Coronary artery (tissue), 2 donors: ENCODE measurements at places on chromosomes 6 and 20.

- DNase-seq, result no peak
Observed at GRCh38 chr20:42376131-42376530, 758.0 kb upstream of the CHD6 start.

DNA sequence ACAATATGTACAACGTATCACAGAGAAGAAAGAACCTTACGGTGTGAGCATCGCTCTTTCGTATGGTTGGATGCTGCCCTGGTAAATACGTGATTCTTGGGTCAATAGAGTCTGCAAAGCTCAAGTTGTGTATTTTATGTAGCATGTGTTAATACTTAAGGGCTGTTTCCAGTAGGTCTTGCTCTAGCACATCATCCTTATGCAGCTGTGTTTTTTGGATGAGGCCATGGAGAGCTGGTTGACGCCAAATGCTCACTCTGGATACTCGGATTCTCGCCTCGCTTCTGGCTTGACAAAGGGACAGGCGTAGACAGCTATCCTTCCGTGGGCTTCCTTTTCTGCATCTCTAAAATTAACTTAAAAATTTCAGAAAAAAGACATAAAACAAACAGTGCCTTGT is 38.9 kb downstream of the SNRNP48 start:
- no peak for DNase-seq

DNA sequence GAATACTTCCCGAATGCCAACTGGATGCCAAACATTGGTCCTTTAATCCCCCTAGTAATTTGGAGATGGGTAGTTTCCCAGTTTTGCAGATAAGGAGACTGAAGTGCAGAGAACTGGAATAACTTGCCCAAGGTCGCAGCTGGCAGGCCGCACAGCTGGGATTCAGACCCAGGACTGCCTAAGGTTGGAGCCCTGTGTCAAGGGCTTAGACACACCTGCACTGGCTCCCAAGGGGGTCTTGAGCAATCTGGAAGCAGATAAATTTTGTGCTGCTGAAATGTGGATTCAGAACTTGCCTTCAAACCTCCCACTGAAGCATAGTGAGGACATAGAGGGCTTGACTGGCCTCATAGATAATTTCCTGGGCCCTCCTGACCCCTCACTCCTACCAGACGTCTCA is 30.5 kb downstream of the FOXP4 start:
- DNase-seq, result no peak

DNA sequence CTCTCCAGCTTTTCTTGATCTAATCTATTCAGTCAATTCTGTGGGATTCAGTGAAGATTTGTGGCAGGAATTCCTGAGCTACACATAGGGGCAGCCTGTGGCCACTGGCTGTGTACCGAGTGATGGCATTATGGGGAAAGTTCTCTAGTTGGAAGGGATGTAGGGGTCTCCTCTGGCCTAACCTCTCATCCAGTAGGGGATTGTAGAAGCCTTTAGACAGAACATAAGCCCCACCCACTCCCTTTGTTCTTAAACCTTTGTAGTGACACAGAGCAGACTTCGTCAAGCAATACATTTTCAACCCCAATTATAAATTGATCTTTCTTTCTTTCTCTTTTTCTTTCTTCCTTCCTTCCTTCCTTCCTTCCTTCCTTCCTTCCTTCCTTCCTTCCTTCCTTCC is 188.9 kb downstream of the QKI start:
- DNase-seq, result no peak

GRCh38 chr6:37222125-37222967 is 35.2 kb upstream of the TBC1D22B start:
- peak; percentile 84 for DNase-seq

DNA sequence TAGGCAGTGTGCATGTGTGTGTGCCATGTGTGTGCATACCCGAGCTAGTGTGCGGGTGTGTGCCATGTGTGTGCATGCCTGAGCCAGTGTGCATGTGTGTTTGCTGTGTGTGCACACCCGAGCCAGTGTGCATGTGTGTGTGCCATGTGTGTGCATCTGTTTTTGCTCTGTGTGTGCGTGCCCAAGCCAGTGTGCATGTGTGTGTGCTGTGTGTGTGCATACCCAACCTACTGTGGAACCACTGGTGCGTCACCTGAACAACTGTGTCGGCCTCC is 5.7 kb downstream of the RBBP8NL start:
- DNase-seq, result no peak

GRCh38 chr6:137892271-137892708 is 25.2 kb downstream of the TNFAIP3 start:
- DNase-seq, result no peak

DNA sequence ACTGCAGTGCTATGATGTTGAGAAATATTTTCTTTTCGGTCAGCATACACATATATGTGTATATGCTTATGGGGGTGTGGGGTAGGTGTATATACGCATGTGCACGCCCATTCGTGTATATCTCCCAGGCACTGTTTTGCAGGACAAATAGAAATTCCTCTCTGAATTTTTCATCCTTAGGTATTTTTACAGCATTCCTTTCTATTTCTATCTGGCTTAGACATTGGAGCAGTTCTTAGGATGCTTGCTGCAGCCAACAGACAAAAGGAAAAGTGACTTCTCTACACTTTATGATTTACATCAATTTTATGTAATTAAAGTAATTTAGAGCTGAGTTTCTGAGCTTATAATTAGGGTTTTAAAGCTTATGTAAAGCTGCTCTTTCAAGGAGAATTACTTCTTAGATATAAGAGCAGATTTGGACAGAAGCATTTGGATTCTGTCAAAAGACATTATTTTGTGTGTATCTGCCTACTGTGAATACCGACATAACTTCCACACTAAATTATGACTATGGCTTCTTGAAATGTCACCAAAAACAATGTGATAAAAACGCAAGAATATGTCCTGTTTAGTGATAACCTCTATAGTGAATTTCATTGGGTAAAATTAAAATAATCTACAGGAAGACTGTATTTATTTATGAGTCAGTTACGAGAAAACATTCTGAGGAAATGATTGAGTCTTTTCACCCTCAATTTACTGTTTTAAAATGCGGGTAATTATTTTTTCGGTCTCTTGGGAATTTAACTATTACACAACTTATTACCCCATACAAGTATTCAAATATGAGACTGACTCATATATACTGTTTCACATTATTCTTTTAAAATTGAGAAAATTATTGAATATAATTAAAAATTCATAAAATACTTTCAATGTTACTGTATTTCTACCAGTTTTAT is 21.3 kb upstream of the CEP43 start:
- DNase-seq, result no peak

DNA sequence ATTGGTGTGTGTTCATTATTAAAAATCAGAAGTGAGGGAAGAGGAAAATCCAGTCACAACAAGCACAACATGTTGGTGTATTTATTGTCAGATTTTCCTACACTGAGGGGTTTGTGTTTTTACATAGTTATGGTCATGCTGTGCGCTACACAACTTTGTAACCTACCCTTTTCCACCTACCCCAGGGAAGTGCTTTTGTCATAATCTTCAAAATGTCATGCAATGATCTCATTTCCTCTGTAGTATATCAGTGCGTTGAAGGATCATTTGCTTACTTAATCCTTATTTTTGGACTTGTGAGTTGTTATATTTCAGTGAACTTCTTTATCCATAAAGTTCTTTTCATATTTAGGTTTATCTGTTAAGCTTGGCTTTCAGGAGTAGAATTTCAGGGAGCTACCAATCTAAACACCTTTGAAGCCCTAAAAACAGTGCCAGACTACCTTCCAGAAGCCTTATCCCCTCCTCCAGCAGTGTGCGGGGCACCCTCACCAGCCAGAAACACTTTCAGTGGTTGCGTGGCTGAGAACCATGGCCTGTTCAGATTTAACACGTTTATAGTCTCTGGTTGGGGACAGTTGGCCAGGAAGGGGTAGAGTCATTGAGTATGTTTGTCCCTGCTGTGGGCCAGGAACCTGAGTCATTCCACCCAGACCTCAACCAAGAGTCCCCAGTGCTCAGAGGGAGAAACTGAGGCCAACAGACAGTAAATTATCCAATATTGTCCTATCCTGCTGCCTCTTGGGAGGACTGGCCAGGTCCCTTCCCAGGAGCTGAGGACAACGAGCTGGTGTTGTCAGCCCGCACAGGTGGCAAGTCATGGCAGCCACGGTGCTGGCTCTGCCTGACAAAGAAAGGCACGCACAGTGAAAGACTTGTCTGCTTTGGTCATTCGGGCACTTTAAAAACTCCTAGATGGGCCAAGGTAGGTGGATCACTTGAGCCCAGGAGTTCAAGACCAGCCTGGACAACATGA is 40.3 kb downstream of the STK35 start:
- DNase-seq, result no peak

GRCh38 chr6:29941016-29941415 is 1.3 kb upstream of the HLA-A start:
- no peak for DNase-seq

DNA sequence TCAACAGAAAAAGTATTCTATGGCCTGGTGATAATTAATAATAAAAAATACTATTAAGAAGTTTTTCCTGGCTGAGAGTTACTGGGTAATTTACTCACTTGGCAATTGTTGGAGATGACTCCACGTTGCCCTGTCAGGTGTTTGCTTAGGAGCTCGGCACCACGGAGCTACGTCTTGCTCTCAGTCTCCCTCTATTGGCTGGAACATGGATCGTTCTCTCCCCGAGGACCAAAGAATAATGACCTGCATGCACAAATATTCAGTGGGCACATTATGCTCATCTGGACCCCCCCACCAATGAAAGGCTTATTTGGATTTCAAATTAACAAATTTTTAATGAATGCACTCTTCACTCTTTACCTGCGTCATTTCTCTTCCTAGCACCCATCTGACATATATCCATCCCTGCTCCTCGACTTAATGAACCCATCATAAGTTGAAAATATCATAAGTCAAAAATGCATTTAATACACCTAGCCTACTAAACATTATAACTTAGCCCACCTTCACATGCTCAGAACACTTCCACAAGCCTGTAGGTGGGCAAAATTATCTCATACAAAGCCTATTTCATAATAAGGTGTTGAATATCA is 71.0 kb upstream of the CD83 start:
- no peak for DNase-seq

DNA sequence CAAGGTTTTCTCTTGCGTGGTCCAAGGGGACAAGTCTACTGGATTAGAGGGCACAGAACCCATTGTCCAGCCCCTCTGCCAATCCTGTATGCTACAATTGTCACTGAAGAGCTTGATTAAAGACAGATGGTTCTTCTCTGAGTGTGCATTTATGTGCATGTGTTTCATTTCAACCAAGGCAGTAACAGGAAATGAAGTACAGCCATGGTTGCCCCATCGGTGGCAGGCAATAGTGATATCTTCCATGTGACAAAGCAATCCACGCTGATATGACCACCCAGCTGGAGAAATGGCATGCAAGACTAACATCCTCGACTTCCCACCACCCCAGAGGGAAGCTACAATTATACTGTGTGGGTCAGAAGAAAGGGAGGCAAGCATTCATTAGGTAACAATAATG is 85.5 kb downstream of the UNC5CL start:
- no peak for DNase-seq

DNA sequence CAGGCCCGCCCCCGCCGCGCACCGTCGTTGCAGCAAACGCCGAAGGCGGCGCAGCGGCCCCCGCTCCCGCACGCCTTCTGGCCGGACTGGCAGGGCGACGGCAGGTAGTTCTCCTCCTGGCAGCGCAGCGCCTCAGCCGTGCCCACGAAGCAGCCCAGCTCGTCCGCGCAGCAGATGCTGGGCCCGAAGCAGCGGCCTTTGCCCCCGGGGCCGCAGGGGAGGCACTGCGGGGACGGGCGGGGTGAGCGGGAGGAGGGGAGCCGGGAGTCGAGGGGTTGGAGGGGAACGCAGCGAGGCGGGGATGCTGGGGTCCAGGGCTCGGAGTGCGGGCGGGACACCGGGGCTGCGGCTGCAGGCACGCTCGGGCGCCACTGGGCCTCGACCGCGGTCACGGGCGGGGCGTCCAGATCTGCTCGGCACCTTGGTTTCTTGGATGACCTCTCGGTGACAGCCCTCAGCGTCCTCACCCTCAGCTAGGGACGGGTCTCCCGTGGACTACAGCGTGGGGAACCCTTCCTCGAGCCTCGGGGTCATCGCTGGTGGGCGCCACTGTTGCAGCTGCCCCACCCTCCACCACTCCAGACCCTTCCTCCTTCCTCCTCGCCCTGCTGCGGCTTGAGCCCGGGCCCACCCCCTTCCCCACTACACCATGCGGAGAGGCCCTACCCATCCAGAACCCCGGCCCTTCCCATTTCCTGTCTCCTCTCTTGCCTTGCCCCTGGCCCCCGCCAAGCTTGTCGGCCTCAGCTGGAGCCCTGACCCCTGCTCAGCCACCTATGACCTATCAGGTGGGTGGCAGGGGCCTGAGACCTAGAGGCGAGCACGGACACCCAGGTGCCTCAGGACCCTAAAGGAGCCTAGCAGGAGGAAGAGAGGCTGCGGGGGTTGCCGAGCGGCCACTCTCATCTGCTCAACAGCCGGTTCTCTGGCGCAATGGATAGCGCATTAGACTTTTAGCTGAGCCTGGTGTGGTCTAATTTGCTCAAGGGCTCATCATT is 1.3 kb downstream of the AVP start:
- DNase-seq, result no peak

DNA sequence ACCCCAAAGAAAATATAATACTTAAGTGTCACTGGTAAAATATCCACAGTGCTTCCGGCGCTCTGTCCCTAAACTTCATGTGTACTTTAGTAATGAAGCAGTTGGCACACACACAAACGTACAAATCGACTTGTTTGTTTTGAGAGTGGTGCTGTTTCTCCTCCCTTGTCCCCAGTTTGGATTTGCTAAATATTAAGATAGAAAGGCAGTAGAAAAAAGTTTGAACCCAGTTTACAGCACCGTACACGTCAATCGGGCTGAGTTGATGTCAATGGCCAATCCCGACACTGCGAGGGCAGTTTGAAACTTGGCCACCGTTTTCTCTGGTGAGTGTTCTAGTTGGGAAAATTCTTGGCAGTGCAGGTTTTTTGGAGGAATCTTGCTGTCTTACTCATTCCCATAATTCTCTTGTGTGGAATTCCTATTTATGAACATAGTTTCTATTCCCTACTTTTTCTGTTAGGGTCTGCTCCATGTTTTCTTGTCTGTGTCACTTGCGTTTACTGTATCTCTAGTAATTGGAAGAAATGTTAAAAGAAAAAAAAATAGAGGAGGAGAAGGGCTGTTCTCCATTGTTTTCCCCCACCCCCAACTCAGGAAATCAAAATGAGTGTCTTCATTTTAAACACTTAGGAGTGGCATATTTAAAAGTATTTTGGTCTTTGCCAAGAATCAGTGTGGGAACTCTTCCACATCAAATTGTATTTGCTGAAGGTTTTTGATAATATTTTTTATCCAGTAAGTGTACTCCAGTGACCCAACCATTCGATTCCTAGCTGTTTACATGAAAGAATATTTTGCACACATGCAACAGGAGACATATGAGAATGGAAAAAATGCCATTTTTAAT is 72.3 kb downstream of the OR2B2 start:
- DNase-seq, result peak; percentile 75

DNA sequence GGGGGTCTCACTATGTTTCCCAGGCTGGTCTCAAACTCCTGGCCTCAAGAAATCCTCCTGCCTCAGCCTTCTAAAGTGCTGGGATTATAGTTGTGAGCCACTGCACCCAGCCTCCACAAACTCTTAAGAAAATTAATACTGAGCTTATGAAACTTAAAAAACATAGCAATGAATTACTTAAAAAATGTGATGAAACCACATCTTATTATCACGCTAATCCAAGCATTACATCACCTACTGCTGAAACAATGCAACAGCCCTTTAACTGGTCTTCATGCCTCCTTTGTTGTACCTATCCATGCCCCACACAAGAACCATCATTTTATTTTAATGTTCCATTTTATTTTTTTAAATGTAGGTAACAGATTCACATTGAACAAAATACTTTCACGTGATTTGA is 24.9 kb downstream of the SESN1 start:
- DNase-seq, result no peak

GRCh38 chr6:163019926-163020325 is 292.2 kb downstream of the PACRG start:
- DNase-seq, result no peak
